Right lung (tissue), 10 donors: ENCODE measurements at places on chromosomes 2 and 18.

- peak; percentile 78 for DNase-seq
Measured at GRCh38 chr2:238287737-238288649, at the start of gene PER2. Gene PER2 (minus strand): TSS chr2:238288610. CDS start chr2:238277936, 10,674 bp downstream.

DNA sequence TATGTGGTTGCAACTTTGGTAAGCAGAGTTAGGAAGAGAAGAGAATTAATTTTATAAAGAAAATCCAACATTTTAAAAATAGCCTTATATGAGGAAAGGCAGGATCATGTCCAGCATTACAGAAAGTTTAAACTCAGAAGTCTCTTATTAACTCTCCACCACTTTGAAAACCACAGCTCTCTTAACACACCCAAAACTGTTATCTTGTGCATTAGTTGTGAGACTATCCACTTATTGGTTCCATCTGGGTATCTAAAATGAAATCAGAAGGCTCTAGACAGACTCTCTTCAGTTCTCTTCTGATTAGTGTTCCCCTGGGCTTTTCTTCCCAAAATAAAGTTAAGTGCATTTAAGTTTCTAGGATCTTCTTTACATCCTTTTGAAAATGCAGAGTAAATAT is 251.5 kb downstream of the TXNL1 start:
- DNase-seq = no peak

GRCh38 chr18:13527730-13528129 is 198.6 kb downstream of the FAM210A start:
- no peak for DNase-seq

DNA sequence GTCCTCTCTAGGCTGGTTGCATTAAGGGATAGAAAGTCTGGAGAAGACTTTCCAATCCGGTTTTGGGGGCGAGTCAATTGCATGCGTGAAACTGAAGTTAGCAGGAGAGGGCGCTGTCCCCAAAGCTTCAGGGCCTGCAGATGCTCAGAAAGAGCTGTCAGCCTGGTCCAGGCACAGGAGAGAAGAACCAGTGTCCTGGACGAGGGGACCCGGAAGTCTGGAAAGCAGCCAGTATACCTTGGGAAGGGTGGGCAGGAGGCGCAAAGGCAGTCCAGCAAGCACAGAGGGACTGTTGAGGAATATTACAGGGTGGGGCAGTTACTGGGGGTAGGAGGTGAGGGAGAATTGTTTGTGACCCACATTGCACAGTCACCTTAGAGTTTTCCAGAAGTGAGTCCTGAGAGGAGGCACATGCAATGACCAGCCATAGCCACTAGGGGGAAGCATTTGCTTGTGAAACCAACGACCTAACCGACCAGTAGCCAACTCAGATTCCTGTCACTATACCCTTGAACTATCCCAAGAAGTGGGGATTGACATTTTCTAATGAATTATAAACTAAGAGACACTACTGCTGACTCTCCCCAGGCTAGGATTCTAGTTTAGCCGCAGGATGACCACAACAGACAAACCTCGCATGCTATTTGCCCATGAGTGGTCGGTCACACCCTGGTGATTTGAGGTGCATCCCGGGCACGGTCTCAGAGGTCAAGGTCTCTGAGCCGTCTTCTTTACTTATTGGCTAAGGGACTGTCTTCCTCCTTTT is 172.8 kb downstream of the RDH14 start:
- DNase-seq = peak; percentile 70

DNA sequence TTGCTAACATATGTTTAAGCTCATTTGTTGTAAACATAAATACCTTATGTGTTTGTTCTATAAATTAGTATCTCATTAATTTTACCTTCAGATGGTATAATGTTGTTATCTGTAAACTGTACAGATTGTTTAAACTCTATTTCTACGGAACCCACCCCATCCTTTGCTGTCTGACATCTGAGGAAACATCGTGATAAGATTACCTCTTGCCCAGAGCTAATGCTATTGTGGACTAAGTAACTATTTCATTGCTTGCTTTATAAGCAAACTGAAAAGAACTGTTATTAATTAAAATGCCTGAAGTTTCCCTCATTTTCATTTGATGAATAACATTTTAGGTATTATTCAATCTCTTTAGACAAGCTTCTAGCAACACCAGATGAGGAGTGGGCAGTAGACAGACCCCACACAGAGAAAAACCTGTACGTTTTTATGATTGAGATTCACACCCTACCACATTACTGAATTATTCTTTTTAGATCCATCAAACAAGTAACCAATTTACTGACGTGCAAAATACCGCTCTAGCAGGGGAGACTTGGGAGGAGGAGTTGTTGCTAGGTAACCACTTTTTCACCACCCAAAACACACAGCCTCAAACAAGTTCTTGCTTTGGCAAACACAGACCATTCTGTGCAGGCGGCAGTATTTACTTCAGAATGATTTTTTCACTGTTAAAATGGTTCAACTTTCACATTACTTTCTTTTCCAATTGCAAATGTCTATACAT is 1.9 kb upstream of the SYT4 start:
- DNase-seq = peak; percentile 6

- DNase-seq = no peak
Measured at GRCh38 chr2:235988271-235989015, 179.7 kb downstream of the GBX2 start.

DNA sequence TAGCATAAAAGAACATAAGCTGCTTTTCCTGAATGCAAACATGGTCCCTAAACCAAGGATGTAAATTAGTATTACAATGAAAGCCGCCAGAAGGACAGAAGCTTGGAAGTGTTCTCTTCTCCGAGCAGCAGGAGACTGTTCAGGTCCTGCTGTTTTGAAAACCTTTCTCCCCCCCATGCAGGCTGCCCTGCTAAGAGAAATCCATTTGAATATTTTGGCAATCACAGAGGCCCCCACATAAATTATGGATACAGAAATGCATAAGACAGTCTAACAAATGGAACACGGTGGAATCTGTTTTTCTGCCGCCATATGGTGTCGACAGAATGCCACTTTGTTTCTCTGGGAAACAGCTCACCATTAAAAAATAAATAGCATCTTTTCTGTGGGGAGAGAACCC is 600.4 kb upstream of the KLHL29 start:
- DNase-seq = no peak

DNA sequence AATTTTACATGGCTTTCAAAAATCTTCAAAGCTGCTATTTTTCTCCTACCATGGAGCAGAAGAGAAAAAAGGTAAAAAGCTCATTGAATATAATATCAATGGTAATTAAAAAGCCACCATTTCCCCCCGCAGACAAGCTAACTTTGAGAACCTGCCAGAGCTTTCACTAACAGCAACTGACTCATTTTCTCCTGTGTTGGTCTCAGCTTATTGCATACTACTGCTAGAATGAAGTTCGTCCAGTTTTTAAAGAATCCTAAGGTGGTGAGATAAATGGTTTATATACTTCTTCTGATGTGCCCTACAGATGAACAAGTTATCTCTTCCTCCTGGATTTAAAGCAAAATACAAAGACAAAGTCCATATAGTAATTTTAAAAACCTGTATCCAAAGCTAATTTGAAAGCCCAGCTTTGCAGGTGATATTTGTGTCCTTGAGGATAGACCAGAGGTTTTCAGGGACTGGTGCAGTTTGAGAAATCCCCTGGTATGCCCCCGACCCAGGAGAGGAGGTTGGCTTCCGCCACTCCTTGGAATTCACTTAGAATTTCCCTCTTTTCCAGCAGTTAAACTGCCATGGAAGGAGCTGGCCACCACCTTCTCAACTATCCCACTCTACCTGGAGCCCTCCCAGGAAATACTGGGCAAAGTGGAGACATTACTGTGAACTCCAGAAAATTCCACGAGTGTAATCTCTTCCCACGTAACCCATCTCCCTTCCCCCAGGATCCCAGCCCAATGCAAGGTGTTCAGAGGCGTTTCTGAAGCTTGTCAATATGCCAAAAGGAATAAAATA is 17.5 kb downstream of the YPEL5 start:
- DNase-seq = no peak

DNA sequence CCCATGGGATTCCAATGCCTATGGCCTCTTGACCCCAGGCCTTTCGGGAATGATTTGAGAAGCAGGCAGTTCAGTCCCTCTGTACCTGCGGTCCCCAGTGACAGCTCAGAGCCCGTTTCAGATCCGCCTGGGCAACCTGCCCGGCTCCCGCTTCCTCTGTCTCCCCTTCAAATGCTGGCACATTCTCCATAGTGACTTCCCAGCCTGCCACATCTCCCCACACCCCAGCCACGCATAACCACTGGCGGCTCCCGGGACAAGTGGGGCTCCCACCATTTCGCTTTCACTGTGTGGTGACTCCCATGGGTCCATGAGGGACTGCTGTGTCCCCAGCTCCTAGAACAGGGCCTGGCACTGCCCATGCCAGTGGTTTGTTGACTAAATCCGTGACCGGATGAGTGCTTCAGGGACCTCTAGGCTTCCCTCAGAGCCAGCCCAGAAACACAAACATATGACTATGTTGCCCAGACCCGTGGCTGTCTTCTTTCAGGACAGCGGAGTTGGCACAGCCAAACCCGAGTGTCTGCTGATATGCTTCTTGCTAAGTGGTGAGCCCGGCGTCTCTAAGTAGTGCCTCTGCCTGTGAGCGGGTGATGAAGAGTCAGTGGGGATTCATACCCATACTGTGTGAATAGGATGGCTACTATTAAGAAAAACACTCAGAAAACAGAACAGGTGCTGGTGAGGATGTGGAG is 91.2 kb downstream of the GLI2 start:
- no peak for DNase-seq

DNA sequence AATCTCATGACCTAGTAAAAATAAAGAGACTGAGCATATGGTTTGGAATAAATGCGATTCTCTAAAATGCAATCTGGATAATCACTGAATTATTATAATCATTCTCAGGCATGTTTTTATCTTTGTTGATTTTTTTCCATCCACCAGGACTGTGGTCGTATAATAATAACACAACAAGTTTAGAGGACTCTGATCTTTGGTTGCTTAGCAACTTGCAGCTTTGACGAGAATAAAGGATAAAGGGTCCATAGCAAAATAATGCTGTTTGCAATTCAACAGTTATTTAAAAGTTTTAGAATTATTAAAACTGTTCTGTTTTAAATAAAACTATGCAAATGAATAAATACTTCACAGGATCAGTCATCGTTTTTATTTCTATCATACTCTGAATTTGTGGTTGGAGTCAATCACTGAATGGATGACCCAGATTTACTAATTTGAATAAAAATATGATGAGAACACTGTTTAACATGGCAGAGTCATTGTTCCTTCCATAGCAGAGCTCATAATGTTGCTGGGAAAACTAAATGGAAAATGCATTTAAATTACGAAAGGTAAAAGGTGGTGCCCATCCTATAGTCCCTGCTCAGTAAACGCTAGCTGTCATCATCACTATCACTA is 29.3 kb downstream of the DNER start:
- DNase-seq = no peak

GRCh38 chr2:229417176-229417575 is 146.1 kb upstream of the PID1 start:
- DNase-seq = no peak

- no peak for DNase-seq
Measured at GRCh38 chr18:74803117-74803516, 205.4 kb downstream of the ZNF407 start.

DNA sequence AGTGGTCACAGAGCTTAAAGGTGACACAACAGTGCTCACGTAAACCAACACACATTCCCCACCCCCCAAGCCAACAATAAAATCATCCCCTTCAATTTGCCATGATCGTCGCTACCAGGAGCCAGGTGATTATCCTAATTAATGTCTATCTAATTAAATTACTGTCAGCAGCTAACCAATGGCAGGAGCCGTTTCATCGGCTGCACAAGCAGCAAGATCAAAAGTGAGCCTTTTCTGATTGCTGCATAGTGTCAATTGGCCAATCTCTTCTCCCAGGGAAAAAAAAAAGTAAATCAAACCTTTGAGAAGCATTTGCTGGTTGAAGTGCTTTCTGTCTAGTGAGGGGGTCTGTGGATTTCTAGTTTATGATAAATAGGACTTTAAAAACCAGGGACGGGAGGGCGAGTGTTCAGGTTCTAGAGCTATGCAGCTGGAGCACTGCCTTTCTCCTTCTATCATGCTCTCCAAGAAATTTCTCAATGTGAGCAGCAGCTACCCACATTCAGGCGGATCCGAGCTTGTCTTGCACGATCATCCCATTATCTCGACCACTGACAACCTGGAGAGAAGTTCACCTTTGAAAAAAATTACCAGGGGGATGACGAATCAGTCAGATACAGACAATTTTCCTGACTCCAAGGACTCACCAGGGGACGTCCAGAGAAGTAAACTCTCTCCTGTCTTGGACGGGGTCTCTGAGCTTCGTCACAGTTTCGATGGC is at the start of gene TBR1:
Gene TBR1, plus strand, starts transcription at position 311 of the 721 bp plus-strand sequence. Its CDS starts 114 bp downstream, at position 425.
- DNase-seq = peak; percentile 9

GRCh38 chr2:96146153-96146880 is 1.1 kb upstream of the DUSP2 start:
- no peak for DNase-seq

- no peak for DNase-seq
Measured at GRCh38 chr2:202161151-202161835, 77.1 kb downstream of the SUMO1 start.

DNA sequence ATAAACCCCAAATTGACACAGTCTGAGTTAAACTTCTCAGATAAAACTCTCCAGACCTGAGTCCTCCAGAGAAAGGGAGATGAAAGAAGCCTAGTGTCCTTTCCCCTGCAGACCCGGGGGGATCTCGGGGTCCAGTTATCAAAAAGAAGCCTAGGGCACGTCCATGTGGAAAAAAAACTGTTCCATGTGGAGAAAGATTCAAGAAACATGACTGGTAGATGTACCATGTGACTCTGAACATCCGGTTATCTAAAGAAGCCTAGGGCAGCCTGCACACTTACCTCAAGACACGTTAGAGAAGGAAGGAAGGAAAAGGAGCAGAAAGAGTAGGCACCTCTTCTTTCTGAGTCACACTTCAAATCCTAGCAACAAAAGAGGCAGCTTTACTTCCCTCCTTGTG is 421.0 kb downstream of the LRATD1 start:
- no peak for DNase-seq

GRCh38 chr2:50431958-50432650 is 599.8 kb downstream of the NRXN1 start:
- DNase-seq = no peak

DNA sequence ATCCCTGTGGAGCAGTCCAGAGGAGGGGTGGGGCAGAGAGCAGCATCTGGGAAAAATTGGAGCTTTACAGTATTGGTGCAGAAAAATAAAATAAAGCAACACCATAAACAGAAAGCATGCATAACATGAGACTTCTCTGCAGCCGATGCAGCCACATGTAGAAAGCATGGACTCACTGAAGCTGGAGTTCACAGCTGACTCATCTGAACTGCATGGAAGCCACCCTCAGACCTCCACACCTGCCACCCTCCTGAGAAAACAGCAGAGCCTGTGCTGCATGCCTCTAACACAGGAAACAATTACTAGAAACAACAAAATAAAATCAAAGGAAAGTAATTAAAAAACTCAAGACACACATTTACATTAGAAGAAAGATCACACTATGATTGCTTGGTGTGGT is 169.4 kb upstream of the ALKAL2 start:
- DNase-seq = no peak

GRCh38 chr2:40184551-40184950 is 267.3 kb downstream of the SLC8A1 start:
- DNase-seq = no peak

GRCh38 chr2:109126501-109126860 is 2.5 kb upstream of the SH3RF3 start:
- DNase-seq = no peak

GRCh38 chr18:54209471-54210180 is 14.8 kb downstream of the MBD2 start:
- no peak for DNase-seq
